DMS53 (cell line): ENCODE measurements at places on chromosomes 3 and 15.

DNA sequence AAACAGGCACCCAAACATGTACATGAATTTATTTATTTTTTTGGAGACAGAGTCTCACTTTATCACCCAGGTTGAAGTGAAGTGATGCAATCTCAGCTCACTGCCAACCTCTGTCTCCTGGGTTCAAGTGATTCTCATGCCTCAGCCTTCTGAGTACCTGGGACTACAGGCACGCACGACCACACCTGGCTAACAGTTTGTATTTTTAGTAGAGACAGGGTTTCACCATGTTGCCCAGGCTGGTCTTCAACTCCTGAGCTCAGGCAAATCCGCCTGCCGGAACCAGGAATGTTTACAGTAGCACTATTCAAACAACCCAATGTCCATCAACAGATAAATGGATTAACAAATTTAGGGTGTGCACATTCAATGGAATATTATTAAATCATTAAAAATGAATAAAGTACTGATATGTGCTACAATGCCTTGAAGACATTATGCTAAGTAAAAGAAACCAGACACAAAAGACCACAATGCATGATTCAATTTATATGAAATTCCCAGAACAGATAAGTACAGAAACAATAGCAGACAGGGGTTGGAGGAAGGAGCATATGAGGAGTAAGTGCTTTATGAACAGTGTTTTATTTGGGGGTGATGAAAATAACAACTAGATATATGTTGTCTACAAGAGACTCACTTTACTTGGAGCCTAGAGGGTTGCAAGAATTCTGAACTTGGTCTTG, 1.3 kb downstream of the LEO1 start:
- DNase-seq = peak; percentile 58

DNA sequence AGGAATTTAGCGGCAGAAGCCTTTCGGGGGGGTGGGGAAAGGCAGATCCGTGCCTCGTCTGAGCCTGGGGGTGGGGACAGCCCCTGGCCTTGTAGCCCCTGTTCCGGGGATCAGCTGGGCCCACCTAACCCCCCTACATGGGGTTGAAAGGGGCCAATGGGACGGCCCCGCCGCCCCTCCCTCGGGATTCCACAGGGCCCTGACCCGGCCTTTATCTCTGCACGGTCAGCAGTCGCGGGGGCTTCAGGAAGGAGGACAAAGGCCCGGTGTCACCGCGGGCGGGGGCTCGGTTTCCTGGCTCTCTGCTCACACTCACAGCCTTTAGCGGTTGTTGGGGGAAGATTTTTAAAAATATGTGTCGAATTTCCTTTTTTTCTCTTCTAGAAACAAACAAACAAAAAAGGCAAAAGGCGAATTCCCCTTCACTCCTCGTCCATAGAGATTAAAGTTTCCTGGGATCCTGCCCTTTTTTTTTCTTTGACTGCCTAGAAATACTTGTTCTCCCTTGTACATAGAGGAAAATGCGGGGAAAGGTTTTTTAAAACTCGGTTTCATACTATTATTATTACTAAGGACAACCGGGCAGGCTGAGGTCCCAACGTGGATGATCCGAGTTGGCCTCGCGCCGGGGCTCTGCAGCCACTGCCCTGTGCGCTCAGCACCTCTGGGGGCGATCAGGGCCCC, 7.9 kb downstream of the FOXL2 start:
- no peak for DNase-seq

DNA sequence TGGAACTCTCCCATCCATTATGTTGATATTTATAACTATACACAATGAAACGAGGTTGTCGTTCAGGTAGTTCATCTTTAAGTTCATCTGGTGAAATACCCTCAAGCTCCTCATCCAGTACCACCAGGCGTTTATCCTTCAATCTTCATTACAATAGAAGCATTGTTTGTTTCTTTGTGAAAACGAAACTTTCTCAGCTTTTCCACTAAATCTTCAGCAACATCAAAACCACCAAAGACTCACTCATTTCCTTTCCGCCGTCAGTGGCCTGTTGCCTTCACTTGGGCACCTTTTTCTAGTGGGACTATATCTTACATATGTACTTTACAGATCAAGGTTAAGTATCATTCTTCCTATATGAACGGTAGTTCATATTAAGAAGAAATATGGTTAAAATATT, 44.1 kb upstream of the TFG start:
- no peak for DNase-seq

DNA sequence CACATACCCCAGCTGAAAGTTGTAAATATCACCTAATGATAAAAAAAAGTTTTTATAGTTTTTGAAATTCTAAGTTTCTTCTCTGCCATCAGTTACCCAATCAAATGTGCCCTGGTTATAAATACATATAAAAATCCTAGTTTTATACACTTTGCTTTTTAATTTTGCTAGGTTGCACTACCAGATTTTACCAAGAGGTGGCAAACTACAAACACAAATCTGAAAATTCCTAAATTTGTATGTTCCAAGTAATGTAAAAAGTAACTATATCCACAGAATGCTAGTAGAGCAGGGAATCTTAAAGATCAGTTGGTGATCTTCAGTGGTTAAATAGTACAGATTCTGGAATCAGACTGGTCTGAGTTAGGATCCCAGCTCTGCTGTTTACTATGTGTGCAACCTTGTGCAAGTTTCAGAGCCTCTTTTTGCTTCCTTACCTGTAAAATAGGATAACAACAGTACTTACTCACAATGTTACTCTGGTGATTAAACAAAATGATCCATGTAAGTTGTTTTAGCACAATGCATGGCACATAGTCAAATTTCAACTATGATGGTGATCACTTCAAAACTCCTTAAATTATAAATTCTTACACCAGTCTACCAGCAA, 11.0 kb downstream of the TRPM7 start:
- DNase-seq = peak; percentile 34

DNA sequence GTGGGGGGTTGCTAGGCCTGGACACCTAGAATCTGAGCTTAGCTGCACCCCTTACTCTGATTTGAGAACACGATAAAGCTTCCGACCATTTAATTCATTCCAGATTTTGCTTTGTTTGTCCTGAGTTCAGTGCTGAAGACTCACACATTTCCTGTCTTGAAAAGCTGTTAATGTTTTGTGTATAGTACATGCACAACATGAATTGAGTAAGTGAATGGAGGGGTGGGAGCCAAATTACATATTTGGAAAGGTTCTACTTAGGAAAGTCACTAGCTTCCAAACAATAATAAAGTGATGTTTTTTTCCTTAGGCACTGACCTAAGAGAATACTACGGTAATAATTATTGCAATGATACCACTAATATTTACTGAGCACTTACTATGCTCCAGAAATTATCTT, 955.2 kb upstream of the NR2F2 start:
- DNase-seq = no peak

DNA sequence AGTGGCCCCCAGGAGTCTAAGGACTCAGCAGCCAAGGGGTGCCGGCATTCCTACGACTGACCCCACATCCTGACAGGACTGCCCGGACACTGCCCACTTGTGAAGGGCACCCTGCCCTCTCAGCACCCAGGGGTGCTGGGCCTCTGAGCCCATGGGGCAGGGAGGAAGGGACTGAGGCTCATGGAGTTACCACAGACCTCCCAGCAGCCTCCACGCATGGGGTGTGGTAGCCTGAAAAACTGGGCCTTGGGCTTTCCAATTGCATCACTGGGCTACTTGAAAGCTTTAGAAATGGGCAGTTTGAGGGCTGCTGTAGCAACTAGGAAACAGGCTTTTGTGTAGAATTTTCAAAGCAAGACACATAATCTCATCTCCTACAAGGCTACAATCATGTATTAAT, 13.2 kb downstream of the TKT start:
- no peak for DNase-seq

GRCh38 chr15:60392986-60393790, 4.6 kb downstream of the ANXA2 start:
- peak; percentile 91 for DNase-seq

DNA sequence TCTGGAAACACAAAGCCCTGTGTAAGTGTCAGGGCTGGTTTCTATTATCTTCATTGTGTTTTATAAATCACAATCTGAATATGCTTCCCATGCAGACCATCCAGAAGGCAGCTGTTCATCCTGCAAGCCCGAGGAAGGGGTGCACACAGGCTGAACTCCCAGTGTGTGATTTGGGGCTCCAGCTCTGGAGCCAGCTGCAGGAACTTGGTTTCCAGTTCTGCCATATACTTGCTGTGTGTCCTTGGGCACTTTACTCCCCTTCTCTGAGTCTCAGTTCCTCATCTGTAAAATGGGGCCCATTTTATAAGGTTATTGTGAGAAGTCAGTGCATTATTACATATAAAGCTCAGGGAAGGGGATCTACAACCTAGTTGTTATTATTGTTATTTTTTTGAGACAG, 22.6 kb downstream of the CYP8B1 start:
- no peak for DNase-seq

GRCh38 chr15:31344823-31345605, 18.4 kb downstream of the KLF13 start:
- no peak for DNase-seq

- no peak for DNase-seq
These were observed 24.9 kb upstream of the DNAAF4 start for GRCh38 chr15:55532944-55533343.

GRCh38 chr15:97977734-97978133, 17.2 kb downstream of the ARRDC4 start:
- peak; percentile 28 for DNase-seq

GRCh38 chr15:81183439-81183775, 13.3 kb upstream of the IL16 start:
- no peak for DNase-seq

DNA sequence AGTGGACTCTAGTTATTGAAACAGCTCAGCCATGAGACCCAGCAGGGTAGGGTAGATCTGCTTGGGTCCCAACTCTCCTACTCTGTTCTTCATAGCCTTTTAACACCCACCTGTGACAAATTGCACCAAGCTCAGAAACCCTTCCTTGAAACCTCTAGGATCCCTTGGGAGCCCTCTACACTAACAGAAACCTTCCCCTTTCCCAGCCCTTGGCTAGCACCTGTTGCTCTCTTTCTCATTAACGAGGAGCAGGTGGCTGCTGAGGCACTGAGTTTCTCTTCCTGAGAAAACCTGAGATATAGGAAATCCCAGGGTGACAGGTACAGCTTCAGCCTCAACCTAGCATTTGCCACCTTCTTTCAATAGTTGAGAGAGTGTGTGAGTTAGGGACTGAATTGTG, 88.3 kb upstream of the CLSTN2 start:
- peak; percentile 49 for DNase-seq
